Activated CD8-positive, alpha-beta memory T cell treated with anti-CD3 and anti-CD28 coated beads for 1 hour (primary cell): ENCODE measurements at places on chromosomes 1 and 21.

DNA sequence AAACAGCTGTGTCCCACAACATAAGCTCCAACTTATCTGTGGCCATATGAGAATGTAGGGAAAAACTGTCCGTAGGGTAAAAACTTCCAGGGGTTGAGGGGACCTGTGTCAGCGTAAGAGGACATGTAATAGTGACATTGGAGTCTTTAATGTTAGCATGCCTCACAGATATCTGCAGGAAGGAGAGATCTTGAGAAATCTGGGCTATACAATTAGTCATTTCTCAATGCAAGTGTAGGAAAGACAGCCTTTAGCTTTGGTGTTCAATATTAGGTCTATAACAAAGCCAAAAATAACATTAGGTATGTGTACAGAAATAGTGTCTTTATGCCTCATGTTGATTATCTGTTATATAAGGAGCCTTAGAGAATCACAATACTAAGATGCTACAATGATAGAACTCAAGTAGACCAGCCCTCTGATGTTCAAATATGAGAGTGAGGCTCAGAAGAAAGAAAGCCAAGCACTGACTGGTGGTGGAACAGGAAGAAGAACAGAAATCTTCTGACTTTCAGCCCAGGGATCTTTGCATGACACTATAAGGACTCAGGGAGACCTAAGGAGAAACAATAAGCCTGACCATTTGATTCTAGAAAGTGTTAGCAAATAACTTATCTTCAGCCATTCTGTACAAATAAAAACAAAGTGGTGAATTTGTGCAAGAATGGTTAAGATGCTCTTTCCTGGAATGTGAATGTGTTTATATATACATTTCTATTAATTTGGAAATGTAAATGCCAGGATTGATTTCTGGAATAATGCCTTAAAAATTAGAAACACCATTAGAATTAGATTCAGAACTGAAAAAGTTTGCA is 152.6 kb downstream of the ZC3H11B start:
- no peak for DNase-seq

DNA sequence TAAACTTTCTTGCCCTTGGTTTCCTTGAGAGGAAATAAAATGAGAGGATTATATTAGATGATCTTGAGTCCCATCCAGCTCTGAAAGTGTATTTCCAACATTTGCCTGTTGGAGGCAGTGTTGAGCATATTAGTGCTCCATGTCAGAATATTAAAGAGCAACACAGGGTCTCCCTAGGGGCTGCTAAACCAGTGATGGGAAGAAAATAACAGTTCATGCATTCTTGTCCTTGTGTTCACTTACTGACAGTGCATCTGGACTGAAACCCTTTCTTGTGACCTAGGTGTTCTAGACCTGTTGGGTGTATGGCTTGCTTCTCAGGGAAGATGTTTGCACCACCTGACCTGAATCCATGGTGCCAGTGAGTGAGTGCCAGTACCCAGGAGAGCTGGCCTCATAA is 124.7 kb upstream of the KIAA0040 start:
- no peak for DNase-seq

- DNase-seq, result no peak
These were observed 9.3 kb downstream of the EPS15 start for GRCh38 chr1:51509773-51510172.

DNA sequence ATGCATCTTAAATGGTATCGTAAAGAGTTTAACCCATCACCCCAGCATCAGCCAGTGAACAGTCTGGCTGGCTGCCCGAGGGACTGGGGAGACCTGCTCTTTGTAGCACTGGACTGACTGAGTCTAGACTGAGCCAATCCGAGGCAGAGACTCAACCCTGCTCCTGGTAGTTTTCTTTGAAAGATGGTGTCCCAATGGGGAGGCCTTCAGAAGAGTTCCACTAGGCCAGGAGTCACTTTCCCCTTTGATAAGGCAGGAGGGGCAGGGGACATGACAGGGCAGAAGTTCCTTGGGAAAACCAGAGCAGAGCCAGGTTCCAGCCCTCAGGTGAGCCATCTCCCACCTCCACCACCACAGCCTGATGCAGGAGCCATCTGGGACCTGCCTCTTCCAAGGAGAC is 203.5 kb downstream of the CAMTA1 start:
- DNase-seq, result no peak

- DNase-seq, result no peak
These were observed 46.8 kb upstream of the CCDC27 start for GRCh38 chr1:3705341-3705950.

DNA sequence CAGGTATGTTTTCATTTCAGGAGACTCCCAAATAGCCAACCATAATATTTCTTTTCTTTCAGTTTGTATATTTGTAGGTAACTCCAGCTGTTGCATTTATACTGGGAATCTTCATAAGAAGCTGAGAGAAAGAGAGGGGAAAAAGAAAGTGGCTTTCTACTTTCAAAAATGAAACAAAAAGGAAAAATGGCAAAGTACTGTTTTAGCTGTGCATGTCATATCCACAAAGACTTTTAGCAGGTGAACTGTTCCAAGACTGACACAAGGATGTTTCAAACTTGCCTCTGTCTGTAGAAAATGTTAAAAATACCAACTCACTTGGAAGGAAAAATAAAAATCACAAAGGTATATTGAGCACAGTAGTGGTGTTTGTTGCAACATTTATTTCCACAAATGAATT is 41.9 kb upstream of the CACYBP start:
- no peak for DNase-seq

DNA sequence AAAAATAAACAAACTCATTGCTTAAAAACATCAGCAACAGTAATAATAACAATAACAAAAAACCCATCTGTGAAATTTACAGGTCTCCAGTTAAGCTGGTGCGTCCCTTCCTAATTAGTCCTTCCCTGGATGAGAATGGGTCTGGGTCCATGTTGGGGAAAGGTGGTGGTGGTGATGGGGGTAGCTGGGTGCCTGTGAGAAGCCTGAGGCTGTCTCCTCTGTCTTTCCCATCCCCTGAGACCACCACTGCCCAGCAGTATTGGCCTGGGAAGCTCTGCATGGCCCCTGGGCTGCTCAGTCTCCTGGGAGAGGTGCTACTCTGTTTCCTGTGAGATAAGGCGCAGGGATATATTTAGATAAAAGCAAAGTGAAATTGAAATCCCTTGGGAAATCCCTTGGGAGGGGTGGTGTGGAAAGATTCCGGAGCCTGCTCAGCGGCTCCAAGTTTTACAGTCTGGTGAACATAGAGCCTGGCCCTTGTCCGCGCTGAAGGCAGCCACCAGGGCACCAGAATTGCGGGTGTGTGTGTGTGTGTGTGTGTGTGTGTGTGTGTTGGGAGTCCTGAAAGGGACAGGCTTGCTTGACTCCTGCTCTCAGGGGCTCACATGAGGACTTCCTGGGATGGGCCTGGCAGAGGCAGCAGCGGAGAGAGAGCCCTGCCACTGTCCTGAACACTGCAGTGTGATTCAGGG is 150.2 kb downstream of the FOXD2 start:
- DNase-seq, result no peak

GRCh38 chr1:64240206-64240605 is 36.8 kb downstream of the UBE2U start:
- DNase-seq, result no peak

GRCh38 chr1:247112479-247112781 is 8.3 kb upstream of the ZNF669 start:
- no peak for DNase-seq

DNA sequence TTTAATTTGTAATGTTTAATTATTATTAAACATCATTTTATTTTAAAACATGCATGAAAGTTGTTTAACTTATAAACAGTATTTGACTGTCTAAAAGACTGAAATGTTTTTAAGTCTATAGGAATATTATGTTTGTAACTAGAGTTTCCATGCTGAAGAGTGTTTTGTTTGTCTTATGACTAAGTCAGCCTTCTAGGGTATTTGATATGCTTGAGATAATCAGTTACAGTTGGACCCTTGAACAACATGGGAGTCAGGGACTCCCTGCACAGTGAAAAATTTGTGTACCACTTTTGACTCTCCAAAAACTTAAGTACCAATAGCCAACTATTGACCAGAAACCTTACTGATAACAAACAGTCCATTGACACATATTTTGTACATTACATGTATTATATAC is 45.5 kb upstream of the KANK4 start:
- DNase-seq, result no peak

GRCh38 chr1:6006882-6007281 is 14.7 kb upstream of the NPHP4 start:
- DNase-seq, result no peak

GRCh38 chr1:150477733-150478132 is 9.5 kb upstream of the TARS2 start:
- DNase-seq, result no peak

DNA sequence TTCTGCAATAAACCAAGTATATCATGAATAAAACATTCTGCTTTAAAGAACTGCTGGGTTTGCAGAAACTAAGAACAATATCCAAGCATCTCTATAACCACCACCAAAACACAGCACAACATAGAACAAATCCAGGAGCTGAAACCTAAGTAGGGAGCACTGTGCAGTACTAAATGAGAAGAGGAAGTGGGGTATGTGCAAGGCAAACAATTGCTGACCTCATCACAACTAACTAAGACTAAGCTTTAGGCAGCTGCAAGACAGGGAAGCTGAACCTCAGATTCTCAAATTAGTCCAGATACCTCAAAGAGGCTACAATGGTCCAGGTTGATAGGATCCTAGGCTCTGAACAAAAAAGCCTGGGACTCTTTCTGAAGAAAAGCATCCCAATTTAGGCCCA is 172.6 kb downstream of the SLC44A5 start:
- no peak for DNase-seq

DNA sequence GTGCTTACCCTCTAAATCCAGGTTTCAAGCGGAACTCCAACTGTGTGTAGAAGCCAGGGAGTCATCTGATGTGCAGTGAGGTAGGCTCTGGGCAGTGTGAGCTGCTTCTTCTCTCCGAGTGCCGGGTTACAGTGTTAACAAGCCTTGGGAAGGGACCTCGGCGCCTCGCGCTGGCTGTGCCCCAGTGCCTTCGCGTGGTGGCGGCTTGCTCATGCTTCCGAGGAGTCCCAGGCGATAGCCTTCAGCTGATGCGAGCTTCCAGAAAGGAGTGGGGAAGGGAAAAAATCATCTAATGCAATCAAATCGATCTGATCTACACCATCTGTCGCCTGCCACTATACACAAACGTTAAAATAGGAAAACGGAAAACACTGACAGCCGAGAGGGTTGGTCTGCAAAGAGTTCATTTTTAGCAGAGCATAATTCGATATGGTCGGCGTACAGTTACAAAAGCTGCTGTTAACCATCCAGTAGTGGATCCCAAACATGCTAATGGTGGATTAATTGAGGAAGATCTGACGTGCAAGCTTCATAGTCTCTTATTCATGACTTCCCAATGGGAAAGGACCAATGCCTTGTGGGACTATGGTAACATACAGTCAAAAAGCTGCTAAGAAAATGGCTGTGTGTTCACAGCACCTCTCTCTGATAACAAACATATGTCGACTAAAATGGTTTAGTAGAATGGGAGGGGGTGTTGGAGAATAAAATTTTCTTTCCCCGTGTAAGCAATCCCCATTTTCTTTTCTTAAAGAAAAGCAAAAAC is 128.7 kb upstream of the DPYD start:
- no peak for DNase-seq

GRCh38 chr1:43438953-43439581 is 14.7 kb downstream of the HYI start:
- DNase-seq, result no peak

DNA sequence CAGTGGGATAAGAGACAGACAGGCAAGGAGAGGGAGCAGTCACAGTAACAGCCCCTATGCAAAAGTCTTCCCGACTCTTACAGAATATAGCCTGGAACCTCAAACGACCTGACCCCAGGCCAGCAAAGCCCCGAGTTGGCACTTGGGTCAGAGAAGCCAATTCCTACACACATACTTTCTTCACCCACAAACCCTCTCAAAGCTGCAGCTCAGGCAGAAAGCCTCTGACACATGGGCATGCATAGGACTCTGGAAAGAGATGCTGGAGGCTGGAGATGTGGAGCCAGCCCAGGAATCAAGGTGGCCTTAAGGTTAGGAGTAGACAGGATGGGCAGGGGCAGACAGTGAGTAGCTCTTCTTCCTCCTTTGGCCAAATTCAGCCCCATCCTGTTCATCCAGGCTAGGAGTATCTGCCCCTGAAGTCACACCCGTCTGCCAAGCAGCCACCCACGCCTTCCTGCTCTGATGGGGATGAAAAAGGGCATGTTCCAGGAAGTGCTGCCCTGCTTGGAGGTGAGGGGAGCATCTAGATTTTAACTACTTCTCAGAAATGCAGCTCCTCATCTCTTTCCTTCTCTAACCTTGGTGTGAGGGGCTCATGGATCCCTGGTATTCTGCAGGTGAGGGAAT is 7.8 kb downstream of the SLC41A1 start:
- no peak for DNase-seq

- DNase-seq, result no peak
These were observed 39.0 kb upstream of the PPM1J start for GRCh38 chr1:112754116-112754628.

DNA sequence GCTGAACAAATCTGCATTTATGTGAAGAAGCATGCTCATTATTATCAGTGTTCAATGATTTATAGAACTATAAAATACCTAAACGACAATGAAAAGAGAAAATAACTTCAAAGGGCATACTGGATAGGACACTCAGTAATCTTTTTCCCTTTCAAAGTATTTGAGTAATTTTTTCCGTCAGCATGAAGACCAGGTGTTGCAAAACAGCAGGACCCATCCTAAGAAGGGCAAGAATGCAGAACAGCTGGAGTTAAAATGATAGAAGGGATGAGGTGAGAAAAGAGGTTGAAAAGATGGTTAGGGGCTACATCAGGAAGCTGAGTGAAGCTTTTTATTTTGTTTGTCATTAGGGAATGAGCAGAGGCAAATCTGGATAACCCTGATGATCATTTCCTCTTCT is 7.1 kb upstream of the RGS18 start:
- DNase-seq, result no peak
